ENCODE measurements at places on chromosomes 7 and 10. TPM values are rescaled to one million over a fixed set of nuclear protein-coding genes. Genes with fewer than 3 reads are reported as not detected.

DNA sequence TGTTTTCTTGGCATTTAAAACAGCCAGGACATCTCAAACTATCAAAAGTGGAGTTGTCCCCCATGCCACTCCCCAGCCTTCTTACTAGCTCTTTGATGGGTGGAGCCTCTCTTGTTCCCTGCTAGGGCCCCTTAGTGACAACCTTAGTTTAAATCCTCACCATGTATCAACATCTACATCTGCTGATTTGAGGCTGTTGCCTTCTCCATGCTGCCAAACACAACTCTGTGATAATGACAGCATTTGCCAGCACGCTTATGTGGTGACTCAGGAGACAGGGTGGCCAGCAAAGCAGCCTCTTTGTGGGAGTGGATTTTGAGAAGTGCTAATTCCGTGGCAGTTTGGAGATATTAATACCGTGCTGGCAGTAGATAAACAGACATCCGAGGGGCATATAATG, 145.4 kb downstream of the LRRC4 start:
- H3K4me3 ChIP-seq = no peak overlapping the region
- H3K4me1 ChIP-seq = no peaks in the 10 kb centered on the region
- H3K36me3 ChIP-seq = no peaks in the 10 kb centered on the region
- no peak for DNase-seq
- H3K27ac ChIP-seq = no peak overlapping the region

- H3K4me3 ChIP-seq = no peak overlapping the region
- peaks cover 2% of the 10 kb centered on the region for H3K36me3 ChIP-seq
- H3K27me3 ChIP-seq = no peaks in the 10 kb centered on the region
- no peak overlapping the region for H3K27ac ChIP-seq
These were observed 37.4 kb downstream of the DNAJC9 start for GRCh38 chr10:73209705-73210104.

- DNase-seq = no peak
- H3K27ac ChIP-seq = no peak overlapping the region
- H3K4me3 ChIP-seq = no peak overlapping the region
These were observed 30.0 kb downstream of the DRGX start for GRCh38 chr10:49365675-49366415.

FAM25G gene
- total RNA-seq = 1.2 TPM

SLC13A1 gene
- under 0.01 TPM for total RNA-seq
